Type B pancreatic cell (in vitro differentiated cells): ENCODE measurements at places on chromosomes 13 and 19.

GRCh38 chr13:47628666-47629065, 372.4 kb downstream of the SUCLA2 start:
- peaks cover 5% of the 10 kb centered on the region for H3K4me1 ChIP-seq
- H3K27ac ChIP-seq = no peak overlapping the region
- DNase-seq = no peak

DNA sequence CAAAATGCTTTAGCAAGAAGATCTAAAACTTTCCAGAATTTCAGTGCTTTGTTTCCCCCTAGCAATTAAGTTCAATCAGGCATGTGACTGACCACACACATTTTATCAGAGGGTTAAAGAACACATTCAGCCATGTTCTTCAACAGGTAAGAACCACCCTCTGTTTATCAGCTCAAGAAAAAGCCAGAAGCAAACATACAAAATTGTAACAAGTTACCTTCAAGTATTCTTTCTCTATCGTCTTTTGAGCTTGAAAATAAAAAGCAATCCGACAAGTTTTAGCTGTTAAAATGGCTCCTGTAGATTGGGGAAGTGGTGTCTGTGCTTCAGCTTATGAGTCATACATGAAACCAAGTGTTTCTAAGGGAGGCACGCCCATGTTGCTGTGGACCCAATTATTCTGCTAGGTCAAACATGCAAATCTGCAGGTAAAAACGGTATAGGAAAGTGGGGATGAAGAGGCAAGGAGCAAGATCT, at the start of gene ELF1:
Gene ELF1 (minus strand): TSS at position 306 of the 477 bp plus-strand sequence. CDS start 37,262 bp downstream, outside the sequence.
- H3K36me3 ChIP-seq = no peaks in the 10 kb centered on the region
- peak within 1 kb of the TSS; percentile 97 for H3K27ac ChIP-seq
- no peak for DNase-seq
- H3K4me1 ChIP-seq = peaks cover 29% of the 10 kb centered on the region

- H3K36me3 ChIP-seq = peaks cover 4% of the 10 kb centered on the region
- H3K4me1 ChIP-seq = peaks cover 6% of the 10 kb centered on the region
- no peak overlapping the region for H3K27ac ChIP-seq
- H3K4me3 ChIP-seq = no peak overlapping the region
- no peaks in the 10 kb centered on the region for H3K27me3 ChIP-seq
These were observed 11.9 kb downstream of the SELENOW start for GRCh38 chr19:47790398-47790814.

- H3K4me1 ChIP-seq = peaks cover 15% of the 10 kb centered on the region
- no peaks in the 10 kb centered on the region for H3K36me3 ChIP-seq
- no peak for DNase-seq
- peak overlapping the region; percentile 84 for H3K4me3 ChIP-seq
- H3K27ac ChIP-seq = peak overlapping the region; percentile 94
These were observed 99.2 kb downstream of the GNG7 start for GRCh38 chr19:2603334-2603733.

DNA sequence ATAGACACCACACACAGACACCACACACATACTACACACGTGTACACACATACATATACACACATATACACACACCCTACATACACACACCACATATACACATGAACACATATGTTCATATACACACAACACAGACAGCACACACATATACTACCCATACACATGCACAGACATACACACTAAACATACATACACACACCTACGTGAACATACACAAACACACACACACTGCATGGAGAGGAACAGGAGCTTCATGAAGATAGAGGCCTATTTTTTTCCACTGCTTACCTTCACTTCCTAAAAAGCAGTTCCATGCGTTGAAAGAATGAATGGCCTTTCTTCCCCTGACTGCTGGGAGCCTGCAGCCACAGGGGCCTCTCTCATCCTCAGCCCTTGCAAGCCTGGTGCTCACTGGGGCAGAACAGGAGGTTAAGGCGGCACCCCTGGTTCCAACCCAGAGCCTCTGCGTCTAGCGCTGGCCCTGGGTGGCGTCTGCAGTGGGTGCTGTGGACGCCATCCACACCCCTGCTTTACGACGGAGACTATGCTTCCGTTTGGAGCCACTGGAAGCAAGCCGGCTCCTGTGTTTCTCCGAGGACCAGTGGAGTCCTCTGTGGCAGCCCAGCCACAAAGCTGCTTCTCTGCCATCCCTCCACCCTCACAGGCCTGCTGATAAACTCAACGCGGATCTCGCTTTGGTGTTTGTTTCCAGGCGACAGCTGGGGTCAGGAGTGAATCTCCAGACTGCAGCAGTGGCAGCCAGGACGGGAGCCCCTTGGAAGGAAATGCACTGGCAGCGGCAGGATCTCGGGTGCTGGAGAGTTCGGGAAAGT, 1.9 kb upstream of the RASA3 start:
- no peaks in the 10 kb centered on the region for H3K36me3 ChIP-seq
- H3K27me3 ChIP-seq = peaks cover 21% of the 10 kb centered on the region
- H3K4me1 ChIP-seq = peaks cover 22% of the 10 kb centered on the region
- peak overlapping the region; percentile 8 for H3K27ac ChIP-seq
- H3K4me3 ChIP-seq = peak overlapping the region; percentile 76
- no peak for DNase-seq

DNA sequence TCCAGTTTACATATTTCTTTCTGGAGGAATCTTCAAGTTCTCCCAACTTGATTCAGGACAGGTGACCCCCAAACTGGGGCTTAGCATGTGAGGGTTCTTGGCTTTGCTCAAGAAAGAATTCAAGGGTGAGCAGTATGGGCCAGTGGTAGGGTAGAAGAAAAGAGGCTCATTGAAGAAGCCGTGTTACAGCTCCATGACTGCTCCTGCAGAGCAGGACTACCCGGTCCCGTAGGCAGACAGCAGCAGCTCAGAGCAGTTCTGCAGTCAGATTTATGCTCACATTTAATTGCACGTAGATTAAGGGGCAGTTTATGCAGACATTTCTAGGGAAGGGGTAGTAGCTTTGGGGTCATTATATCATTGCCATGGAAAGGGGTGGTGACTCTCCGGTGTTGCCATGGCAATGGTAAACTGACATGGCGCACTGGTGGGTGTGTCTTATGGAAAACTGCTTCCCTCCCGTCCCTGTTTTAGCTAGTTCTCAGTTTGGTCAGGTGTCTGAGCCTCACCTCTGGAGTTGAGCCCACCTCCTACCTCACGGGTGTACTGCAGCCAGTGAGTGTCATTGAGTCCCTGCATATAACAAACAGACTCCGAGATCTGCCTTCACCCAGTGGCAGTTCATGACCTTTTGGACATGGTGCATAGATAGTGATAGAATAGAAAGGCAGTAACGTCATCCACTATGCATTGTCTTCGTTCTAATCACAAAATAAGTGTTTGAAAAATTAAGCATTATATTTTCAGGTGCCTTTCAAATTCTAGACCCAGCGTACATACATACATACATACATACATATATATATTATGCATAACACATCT, 16.0 kb upstream of the ZNF792 start:
- H3K27me3 ChIP-seq = peaks cover 12% of the 10 kb centered on the region
- no peak overlapping the region for H3K4me3 ChIP-seq
- H3K36me3 ChIP-seq = no peaks in the 10 kb centered on the region
- peaks cover under 1% of the 10 kb centered on the region for H3K4me1 ChIP-seq
- H3K27ac ChIP-seq = no peak overlapping the region

GRCh38 chr13:59364641-59365085, 799.1 kb downstream of the DIAPH3 start:
- no peak overlapping the region for H3K27ac ChIP-seq
- no peak for DNase-seq
- peaks cover 4% of the 10 kb centered on the region for H3K27me3 ChIP-seq
- peaks cover 12% of the 10 kb centered on the region for H3K4me1 ChIP-seq

- peaks cover 50% of the 10 kb centered on the region for H3K4me1 ChIP-seq
- peak overlapping the region; percentile 77 for H3K4me3 ChIP-seq
- H3K36me3 ChIP-seq = no peaks in the 10 kb centered on the region
- H3K27me3 ChIP-seq = no peaks in the 10 kb centered on the region
These were observed 3.5 kb downstream of the FXYD3 start for GRCh38 chr19:35119091-35119490.
